ENCODE measurements at places on chromosomes 6 and 20.

GRCh38 chr6:30712441-30712945, 4.6 kb downstream of the MDC1 start:
- no peak for DNase-seq

- no peak for DNase-seq
These were observed 121.2 kb downstream of the DST start for GRCh38 chr6:56521454-56521853.

- DNase-seq, result no peak
These were observed 174.5 kb upstream of the SNX9 start for GRCh38 chr6:157648561-157648960.

GRCh38 chr6:11994875-11995461, 17.1 kb upstream of the HIVEP1 start:
- no peak for DNase-seq

DNA sequence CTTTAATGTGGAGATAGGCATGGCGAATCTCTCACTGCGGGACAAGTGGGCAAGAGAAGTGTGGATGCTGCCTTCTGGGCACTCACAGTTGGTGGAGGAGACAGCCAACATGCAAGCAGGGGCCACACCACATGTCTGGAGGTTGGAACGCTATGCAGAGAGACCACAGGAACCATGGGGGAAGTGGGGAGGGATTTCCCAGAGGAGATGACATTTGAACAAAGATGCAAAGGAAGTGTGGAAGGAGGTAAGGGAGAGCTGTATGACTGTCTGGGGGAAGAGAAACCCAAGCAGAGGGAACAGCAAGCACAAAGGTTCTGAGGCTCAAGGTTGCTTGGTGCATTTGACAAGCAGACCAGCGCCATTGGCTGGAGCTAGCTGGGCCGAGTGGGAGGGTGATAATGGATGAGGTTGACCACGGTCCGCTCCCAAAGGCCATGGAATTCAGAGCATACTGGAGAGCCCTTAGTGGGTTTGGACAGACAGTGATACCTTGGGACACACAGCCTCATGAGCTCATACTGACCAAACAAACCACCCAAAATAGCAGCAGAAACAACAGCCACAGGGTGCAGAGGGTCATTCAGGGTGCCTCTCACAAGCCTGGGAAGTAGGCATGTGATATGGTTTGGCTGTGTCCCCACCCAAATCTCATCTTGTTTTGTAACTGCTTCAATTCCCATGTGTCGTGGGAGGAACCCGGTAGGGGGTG, 7.6 kb upstream of the FAM110A start:
- DNase-seq, result no peak

DNA sequence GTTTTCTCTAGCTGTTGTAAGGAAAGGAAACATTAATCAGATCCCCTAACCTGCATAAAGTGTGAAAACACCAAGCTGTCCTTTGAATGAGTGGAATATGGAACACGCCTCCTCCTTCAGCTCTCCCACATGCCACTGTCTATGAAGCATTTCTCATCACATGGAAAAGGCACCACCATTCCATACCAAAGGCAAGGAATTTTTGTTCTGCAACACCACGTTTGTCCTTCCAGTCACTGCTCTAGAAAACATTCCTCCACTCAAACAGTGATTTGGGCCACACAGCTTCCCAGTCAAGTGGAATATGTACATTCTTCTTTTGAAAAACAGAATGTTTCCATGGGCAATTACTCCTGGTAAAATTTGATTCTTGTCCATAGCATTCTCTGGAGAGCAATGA, 120.1 kb downstream of the OPRM1 start:
- DNase-seq, result no peak

- no peak for DNase-seq
These were observed 432.8 kb downstream of the PKHD1 start for GRCh38 chr6:51654647-51655046.

- DNase-seq, result no peak
These were observed 29.1 kb upstream of the PKIG start for GRCh38 chr20:44552950-44553908.

DNA sequence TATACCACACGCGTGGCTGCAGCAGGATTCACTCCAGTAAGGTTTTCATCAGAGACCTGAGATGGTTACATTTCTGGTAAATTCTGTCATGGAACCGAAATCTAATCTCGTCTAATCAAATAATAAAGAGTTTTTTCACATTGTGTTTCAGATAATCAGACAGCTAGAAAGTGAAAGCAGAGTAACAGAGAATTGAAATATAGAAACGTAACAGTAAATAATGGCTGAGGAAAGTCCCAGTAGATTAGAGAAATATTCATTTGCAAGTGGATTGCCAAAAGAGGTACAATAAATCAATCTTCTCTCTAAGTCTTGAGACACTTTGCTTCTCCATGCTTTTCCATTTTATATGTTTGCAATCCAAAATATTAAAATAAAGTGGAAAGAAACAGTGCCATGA, 42.4 kb downstream of the PKHD1 start:
- DNase-seq, result no peak

DNA sequence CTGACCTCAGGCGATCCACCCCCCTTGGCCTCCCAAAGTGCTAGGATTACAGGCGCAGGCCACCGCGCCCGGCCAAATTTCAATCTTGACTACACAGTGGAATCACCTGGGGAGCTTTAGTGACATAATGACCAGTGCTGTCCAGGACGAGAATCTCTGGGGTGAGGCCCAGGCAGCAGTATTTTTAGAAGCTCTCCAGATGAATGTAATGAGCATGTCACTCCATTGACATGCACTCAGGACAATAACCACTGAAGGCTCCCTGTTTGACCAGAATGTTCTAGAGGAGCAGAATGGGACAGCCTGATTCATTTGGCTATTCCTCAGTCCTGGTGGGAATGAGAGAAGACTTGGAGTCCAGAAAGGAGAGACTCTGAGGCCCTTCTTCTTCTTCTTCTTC, 39.2 kb downstream of the SRSF3 start:
- no peak for DNase-seq

DNA sequence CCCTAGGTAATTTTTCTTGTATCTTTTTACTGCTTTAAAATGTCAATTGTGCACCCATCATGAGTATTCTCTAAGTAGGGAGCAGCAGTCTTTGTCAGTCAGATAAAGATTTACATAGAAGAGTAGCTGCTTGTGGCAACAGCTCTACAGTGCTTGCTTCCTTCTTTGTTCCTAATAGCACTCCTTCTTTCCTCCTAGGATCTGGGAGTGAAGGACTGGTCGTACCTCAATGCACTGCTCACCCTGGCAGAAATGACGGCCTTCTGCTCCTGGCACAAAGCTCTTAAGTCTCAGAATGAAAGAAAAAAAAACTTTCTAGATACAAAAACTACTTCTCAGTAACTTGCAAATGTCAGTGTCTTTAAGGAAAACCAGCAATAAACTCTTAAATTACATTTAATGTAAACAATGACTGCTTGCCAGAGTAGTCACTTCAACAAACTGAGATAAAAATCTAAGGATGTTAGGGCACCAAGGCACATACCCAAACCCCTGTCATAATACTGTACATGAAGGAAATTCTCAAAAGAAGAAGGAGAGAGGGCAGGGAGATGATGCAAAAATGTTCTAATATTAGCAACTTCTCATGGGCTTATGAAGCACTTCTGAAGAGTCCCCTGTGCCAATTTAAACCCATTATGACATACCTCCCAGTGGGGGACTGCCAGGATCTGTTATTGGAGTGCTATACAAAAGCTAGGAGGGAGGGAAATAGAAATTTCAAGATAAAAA, 34.0 kb downstream of the NCOA6 start:
- DNase-seq, result no peak

DNA sequence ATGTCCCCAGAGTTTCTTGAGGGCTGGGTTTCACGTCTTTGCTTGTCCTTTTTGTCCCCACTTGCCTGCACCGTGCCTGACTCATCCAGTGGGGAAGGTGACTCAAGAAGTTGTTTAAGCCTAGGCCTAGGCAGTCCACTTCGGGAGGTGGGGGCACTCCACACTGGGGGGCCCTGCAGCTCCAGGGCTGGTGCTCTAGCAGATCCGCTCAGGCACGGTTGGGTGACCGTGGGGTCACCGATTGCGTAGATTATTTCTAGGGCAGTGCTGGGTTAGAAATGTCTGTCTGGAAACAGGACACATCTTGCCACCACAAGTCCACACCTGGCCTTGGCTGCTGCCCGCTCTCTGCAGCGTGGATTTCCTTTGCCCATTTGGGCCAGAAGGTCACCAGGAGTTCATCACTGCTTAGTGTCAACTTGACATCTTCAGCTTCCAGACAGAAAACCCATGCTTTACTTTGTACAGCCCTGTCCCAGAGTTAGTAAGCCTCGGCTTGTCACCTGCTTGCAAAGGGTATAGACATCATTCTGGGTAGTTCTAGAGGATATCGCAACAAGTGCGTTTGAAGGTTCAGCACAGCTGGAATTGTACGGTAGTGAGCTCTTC, 13.6 kb upstream of the C20orf144 start:
- DNase-seq, result no peak

- DNase-seq, result no peak
These were observed 34.0 kb upstream of the SCGN start for GRCh38 chr6:25617997-25618396.

- DNase-seq, result no peak
These were observed 166.5 kb upstream of the MYLIP start for GRCh38 chr6:15962449-15962764.
